ENCODE measurements at places on chromosomes 13 and 19. TPM values are rescaled to one million over a fixed set of nuclear protein-coding genes. Genes with fewer than 3 reads are reported as not detected.
A peak's percentile ranks its signal among the peaks of the same experiment; 100 is the strongest.

- DNase-seq: peak; percentile 31
Observed at GRCh38 chr13:51542346-51543242, 41.7 kb upstream of the WDFY2 start.

IGFL2 gene
- not detected for total RNA-seq

LGALS14 gene
- not detected for total RNA-seq

GRCh38 chr19:15398501-15399233 is 19.1 kb upstream of the AKAP8 start:
- DNase-seq: no peak

DNA sequence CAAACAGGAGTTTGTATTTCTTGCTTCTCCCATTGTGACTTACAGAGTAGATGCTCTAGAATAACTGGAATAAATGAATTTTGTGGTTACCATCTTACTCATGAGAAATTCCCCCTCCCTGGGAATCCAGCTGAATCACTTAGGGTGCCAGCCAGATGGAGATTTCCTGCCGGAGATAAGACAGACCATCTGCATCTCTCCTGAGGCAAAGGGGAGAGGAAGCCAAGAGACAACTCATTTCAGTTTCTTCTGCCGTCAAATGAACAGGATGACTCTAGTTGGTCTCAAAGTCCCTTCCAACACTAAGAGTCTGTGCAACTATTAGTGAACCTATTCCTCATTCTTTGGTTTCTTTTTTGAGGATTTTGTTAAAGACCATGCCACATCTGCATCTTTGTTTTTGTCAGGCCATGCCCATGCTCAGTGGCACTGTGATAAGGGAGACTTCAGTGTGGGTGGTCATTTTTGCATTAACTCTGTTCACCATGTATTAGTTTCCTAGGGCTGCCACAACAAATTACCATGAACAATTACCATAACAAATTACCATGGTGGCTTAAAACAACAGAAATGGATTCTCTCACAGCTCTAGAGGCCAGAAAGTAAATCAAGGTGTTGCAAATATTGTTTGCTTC is 112.8 kb downstream of the NDFIP2 start:
- peak; percentile 76 for DNase-seq

DNA sequence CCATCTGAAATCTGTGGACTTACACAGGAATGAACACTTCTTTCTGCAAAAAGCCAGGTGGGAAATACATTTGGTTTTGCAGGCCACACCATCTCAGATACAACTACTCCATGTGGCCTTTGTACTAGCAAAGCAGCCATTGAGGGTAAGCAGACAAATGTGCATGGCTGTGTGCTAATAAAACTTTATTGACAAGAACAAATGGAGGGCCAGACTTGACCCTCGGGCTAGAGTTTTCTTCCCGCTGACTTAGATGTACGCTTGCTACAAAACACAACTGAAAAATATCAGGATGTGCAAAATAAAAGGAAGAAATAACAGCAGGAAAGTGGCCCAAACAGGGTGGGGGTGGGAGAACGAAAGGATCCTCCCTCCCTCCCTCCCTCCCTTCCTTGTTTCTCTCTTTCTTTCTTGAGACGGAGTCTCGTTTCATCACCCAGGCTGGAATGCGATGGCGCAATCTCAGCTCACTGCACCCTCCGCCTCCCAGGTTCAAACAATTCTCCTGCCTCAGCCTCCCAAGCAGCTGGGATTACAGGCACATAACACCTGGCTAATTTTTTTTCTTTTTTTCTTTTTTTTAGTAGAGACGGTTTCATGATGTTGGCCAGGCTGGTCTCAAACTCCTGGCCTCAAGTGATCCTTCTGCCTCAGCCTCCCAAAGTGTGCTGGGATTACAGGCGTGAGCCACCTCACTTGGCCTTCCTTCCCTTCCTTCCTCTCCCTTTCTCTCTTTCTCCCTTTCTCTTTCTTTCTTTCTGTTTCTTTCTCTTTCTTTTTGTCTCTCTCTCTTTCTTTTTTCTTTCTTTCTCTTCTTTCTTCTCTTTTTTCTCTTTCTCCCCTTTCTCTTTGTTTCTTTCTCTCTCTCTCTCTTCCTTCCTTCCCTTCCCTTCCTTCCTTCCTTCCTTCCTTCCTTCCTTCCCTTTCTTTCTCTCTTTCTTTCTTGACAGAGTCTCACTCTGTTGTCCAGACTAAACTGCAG is 29.3 kb downstream of the CCL25 start:
- no peak for DNase-seq

ERCC2 gene
- 51.7 TPM for total RNA-seq

- DNase-seq: no peak
Observed at GRCh38 chr19:29323021-29323430, 110.1 kb upstream of the UQCRFS1 start.

DNA sequence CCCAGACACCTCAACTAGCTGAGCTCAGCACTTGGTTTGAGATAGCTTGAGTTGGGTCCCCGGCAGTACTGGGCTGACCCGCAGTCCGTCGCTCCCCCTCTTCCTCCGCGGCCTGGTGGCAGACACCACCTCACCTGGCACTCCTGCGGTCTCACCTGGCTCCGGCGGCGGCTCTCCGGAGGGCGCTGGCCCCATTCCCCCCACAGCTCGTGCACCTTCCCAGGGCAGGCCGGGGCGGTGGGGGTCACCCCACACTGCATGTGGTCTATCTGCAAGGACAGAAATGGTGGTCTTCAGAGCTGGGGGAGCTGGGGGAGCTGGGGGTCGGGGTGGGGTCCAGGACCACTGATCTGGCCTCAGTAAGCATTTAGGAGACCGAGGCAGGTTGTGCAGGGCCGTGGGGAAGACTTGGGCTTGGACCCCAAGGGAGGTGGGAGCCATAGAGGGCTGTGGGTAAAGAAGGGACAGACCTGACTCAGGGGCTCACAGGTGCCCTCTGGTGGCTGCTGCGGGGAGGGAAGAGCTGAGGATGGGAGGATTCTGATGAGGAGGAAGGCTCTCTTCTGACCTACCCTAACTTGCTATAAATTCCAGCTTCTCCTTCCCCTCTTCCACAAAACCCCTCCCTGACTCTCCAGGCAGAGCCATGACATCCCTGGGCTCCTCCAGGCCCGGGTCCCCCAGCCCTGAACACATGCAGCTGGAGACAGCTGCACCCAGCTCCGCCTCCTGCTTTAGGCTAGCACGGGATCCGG is 6.7 kb upstream of the PLIN4 start:
- DNase-seq: peak; percentile 43

GRCh38 chr19:15812060-15812722 is 3.3 kb downstream of the OR10H1 start:
- peak; percentile 70 for DNase-seq

C5AR1 gene
- 0.05 TPM for total RNA-seq

GRCh38 chr13:35524171-35524570 is 47.7 kb upstream of the MAB21L1 start:
- no peak for DNase-seq

GRCh38 chr13:83352391-83352790 is 529.9 kb downstream of the SLITRK1 start:
- DNase-seq: no peak

OSCAR gene
- total RNA-seq: not detected

SERPINE3 gene
- not detected for total RNA-seq

DNA sequence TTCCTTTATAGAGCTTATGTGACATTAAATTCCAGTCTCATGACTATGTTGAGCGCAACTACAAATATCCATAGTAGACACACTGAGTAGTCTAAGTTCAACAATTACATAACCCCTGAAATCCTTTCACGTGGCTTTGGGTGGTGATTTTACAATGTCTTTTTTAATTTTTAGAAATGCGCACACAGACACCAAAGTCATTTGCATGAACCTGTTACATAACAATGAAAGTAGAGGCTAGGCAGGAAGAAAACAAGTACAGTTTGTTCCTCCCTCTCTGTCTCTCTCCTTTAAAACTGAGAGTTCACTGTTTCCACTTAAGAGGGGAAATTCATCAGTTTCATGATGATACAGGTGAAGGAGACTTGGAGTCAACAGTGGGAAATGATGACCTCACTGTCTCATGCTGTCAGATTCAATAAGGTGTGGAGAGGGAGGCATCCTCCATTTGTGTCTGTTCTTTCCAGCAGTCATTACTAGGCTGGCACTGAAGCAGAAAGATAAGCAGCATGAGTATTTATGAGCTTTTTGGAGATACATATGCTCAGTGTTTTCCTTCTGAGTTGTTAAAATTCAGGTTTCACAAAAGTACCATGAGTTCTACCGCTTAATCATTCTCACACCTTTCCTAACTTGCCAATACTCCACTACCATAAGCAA is 201.8 kb downstream of the LHFPL6 start:
- DNase-seq: no peak

GRCh38 chr13:65921933-65922332 is 1308.2 kb downstream of the PCDH9 start:
- no peak for DNase-seq

DNA sequence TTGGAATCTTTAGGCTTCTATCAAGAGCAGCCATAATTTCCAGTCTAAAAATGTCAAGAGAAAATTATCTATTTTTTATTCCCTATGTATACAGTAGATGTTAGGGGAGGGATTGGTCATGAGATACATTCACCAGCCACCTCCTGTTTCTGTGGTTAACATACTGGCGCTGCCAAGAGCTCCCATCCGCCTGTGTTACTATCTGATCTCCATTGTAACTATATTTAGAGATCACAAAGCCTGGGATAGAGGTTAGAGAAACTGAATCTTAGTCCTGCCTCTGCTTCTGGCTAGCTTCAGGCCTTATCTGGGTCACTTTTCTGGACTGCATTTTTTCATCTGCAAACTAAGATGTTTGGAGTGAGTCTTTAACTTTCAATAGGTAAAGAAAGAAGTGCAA is 46.3 kb downstream of the POLR1D start:
- DNase-seq: no peak

GRCh38 chr19:48746738-48747575 is at the start of gene IZUMO1:
Gene IZUMO1, minus strand, starts transcription at chr19:48746909. Its CDS starts 1,050 bp downstream, at chr19:48745859.
- DNase-seq: peak; percentile 83

DNA sequence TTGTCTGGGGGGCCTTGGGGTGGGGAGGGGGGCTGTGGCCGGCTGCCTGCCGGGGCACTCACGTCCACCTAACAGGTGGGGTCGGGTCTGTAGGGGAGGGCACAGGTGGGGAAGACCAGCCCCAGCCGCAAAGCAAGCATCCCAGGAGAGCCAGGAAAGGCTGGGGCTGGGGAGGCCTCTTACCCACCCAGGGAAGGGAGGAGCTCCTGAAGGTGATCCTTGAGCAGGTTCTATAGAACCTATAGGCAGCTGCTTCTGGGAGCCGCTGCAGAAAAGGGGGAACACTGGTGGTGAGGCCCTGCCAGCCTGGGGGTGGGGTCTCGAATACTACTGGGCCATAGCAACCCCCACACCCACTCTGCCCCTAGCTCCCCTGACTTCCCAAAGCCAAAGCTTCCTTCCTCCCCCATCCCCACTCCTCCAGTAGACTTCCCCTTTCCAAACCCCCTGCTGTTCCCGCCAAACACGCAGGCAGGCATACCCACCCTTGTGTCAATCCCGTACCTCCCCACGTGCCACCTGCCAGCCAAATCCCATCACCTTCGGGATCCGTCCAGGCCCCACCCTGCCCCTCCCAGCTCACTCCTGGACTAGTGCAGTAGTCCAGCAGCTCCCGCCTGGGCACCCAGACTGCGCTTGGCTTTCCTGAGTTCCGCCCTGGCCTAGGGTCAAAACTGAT is 5.6 kb downstream of the KLF16 start:
- no peak for DNase-seq

GRCh38 chr13:21095311-21095710 is 33.9 kb upstream of the LATS2 start:
- DNase-seq: no peak

DNA sequence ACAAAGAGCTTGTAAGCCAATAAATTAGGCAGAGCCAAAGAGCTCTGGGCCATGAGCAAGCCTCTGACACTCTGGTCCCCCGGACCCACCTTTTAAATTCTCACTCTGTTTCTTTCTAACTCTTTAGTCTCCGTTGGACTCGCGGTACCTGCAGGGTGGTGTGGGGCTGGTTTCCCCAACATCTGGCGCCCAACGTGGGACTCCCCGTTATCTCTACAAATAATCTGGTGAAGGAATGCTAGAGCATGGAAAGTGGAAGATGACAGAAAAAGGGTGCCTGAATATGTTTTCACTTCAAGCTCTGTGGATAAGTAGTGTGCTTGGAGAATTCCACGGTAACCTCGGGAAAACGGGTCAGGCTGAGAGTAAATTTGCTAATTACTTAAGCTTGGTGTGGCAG is 36.5 kb upstream of the CYP2B6 start:
- no peak for DNase-seq

TMED1 gene
- total RNA-seq: 67.6 TPM

SELENOV gene
- not detected for total RNA-seq

- no peak for DNase-seq
Observed at GRCh38 chr13:79871594-79871993, 390.6 kb downstream of the NDFIP2 start.

DNA sequence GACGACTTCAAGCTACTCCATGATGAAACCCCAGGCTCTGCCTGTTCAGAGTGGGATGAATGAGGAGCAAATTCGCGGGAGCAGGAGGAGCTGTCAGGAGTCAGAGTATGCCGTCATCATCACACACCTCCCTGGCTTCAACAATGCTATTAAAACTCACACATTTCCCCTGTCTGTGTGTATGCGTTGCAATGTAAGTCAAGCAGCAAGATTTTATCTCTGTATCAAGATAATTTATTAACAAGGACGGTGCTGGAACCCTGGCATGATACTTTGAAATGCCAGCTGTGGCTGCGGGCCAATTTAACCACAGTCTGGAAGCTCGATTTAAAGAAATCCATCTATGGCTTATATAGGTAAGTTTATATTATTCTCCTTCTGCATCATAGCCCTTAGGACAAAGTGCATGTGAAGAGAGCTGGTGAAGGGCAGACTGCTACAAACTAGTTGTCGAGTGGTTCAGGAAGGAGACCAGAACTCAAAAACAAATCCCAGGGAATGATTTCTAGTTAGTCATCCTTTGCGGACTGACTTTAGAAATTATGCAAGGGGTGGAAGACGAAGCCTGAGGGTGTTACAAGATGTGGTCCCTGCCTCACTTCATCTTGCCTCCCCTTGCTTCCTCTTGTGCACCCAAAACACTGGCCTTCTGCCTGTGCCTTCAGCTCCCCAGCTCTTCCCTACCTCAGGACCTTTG is 486.5 kb downstream of the COG6 start:
- peak; percentile 18 for DNase-seq

SYT5 gene
- total RNA-seq: not detected

GRCh38 chr13:47835470-47836228 is 165.4 kb downstream of the SUCLA2 start:
- DNase-seq: peak; percentile 45

LAIR1 gene
- not detected for total RNA-seq

MBD3L5 gene
- total RNA-seq: not detected

DNA sequence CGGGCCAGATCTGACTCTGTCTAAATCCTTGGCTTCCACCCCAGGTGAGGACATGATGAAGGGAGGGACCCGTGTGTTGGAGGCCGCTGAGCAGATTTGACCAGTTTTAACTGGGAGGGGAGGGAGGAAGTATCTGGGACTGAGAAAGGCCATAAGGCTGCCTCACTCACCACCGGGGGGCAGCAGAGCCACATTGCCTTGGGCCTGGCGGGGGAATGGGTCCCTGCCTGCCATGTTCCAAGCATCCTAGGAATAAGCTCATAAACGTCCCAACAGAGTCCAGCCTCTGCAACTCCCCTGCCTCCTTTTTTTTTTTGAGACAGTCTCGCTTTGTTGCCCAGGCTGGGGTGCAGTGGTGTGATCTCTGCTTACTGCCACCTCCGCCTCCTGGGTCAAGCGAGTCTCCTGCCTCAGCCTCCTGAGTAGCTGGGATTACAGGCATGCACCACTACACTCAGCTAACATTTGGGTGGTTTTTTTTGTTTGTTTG is 15.5 kb downstream of the MAST3 start:
- peak; percentile 82 for DNase-seq
